ENCODE measurements at places on chromosomes 11 and 22.

DNA sequence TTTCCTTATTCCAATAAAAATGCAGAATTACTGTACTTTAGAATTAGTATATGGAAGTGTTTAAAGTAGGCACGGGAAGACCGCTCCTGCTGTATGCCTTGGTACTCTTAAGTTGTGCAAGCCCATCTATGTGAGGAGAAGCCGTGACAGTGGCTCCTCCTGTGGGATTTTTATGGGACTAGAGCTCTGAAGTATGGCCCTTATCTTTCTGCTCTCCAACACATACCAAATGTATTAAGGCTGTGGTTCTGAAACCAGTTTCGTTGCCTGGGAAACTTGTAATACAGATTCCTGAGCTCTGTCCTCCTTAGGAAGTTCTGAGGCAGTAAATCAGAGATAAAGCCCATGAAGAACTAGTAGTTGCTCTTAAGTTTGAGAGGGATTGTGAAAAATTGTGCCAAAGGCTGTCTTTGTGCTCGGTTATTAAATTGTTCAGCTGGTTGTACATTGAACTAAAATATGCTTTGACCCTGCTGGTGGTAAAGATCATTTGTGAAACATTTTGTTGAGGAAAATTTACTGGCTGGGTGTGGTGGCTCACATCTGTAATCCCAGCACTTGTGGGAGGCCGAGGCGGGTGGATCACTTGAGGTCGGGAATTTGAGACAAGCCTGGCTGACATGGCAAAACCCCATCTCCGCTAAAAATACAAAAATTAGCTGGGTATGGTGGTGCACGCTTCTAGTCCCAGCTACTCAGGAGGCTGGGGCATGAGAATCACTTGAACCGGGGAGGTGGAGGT, 29.3 kb downstream of the RTN3 start:
- DNase-seq = no peak

DNA sequence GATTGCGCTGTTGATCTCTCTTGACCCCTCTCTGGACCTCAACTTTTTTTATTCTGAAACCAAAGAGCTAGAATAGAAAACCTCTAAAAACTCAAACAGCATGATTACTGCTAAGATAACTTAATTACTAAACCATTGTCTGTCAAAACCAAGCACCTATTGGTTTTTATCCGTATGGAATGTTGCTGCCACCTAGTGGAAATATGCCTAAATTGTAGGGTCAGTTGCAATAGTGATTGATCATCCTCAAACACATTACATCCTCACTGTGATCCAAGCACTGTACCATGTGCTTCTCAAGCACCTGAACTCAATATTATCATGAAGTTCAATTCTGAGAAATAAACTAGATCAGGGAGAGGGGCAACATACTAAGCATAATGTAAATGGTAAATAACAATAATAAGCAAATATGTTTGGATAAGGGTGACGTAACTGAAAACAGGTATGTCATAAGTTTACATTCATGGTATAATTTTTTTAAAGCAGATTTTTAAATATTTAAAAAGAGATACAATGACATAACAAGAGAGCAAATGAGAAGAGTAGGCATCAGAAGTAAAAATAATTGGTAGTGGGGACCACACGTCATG, 3.8 kb upstream of the OR5A2 start:
- DNase-seq = peak; percentile 27

DNA sequence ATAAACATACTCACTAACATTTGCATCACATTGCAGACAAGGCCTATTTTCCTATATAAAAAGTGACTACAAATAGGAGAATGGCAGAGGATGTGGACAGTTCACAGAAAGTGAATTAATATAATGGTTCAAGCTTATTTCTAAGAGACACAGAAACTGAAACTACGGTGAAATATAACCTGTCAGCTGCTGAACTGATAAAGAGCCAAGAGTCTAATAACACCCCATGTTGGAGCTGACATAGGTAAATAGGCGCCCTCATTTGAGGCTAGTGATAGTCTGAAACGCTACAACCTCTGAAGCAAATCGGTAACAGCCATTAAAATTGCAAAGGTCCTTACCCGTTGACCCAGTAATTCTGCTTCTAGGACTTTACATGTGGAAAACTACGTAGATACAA, 14.0 kb downstream of the AP1B1 start:
- no peak for DNase-seq

- DNase-seq = no peak
Measured at GRCh38 chr11:92628401-92629292, 340.8 kb upstream of the MTNR1B start.

DNA sequence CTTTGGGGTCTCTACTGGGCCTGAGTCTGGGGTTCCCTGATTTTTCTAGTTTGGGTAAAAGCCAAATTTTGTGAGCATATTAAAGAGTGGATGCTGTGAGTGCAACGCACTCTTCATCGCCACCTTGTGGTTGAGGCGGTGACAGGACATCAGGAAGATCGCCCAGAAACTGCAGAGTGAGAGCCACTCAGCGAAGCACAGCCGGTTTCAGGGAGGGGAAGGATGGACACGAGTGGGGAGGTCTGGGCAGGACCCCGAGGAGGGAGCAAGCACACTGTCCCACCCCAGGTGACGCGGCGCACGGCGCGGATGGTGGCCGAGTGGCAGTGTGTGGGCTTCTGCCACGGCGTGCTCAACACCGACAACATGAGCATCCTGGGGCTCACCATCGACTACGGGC, 9.1 kb downstream of the SELENOO start:
- peak; percentile 74 for DNase-seq

- no peak for DNase-seq
Measured at GRCh38 chr11:67045314-67045713, 11.3 kb upstream of the RHOD start.

GRCh38 chr11:78532991-78533390, 41.7 kb downstream of the NARS2 start:
- DNase-seq = no peak

- no peak for DNase-seq
Measured at GRCh38 chr11:45030778-45031177, 80.1 kb upstream of the TP53I11 start.

GRCh38 chr11:10490398-10491241, 35.6 kb downstream of the AMPD3 start:
- no peak for DNase-seq

DNA sequence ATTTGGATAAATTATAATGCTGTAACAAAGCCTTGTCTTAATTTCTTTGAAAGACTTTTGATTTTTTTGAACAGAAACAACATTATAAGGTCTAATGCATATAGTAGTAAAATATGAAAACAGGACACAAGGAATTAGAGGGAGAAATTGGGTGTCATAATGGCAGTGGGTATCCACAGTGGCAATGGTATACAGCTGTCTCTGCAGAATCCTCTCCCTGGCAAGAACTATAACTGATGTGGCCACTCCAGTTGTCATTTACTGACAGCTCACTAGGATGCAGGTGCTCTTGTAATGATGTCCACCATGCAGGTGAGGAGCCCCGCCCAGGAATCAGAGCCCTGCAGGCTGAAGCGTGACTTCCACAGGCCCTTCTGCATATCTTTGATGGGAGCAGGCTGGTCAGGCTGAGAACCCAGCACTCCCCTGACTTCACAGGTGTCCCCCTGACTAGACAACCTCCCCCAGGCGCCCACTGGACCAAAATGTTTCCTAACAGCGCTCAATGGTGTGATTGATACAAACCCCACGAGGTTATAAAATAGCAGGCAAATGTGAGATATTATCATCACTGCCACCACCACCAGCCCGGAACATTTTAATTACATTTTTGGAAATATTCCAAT, 32.8 kb upstream of the SERPIND1 start:
- no peak for DNase-seq

GRCh38 chr11:123111465-123111864, 49.5 kb upstream of the HSPA8 start:
- no peak for DNase-seq
